Right renal cortex interstitium (tissue), 3 donors: ENCODE measurements at places on chromosomes 7 and 10.

DNA sequence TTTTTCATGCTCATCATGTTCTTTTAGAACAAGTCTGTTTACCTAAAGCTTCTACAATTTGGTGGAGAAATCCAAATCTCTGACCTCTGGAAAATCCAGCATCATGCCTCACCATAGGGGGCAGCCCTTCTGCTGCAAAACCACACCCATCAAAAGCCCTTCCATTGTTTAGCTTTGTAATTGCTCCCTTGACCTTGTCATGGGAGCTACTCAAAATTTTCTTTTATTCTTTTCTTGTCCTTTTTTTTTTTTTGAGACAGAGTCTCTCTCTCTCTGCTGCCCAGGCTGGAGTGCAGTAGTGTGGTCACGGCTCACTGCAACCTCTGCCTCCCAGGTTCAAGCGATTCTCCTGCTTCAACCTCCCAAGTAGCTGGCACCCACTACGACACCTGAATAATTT, 234.4 kb downstream of the NEBL start:
- no peak for DNase-seq

- no peak for DNase-seq
Measured at GRCh38 chr7:101201695-101202602, 1.1 kb upstream of the MOGAT3 start.

DNA sequence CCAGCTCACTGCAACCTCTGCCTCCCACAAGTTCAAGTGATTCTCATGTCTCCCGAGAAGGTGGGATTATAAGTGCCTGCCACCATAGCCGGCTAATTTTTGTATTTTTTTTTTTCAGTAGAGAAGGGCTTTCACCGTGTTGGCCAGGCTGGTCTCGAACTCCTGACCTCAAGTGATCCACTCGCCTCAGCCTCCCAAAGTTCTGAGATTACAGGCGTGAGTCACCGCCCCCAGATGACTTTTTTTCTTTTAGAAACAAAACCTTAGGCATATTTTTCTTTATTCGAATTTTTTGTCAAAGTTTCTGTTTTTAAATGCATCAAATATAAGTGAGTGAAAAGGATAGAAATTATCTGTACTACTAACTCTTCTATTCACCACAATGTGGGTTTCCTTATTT, 113.1 kb downstream of the LRRC4 start:
- no peak for DNase-seq

DNA sequence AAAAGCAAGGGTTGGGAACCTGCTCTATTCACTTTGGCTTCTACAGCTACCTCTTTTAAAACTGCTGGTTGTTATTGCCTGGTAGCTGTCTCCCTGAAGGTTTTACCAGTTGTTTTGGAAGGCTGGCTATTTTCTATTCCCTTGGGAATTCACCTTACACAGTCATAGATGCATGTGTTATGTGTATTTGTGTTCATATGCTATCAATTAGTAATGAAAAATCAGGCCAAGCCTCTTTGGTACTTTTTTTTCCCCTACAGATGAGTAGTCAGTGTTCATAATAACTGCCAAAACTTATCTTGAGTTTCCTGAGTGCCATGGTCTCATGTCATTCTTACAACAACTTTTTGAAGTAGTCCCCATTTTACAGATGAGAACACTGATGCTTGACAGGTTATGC, 738.0 kb upstream of the GALNT17 start:
- no peak for DNase-seq

- DNase-seq, result no peak
Measured at GRCh38 chr10:121127151-121127906, 276.2 kb downstream of the WDR11 start.

- DNase-seq, result no peak
Measured at GRCh38 chr10:72612203-72612826, 13.6 kb downstream of the MICU1 start.

- no peak for DNase-seq
Measured at GRCh38 chr7:200704-201103, 8.3 kb downstream of the FAM20C start.

GRCh38 chr10:43627942-43628341, 20.7 kb downstream of the ZNF32 start:
- DNase-seq, result no peak

GRCh38 chr10:80493522-80494051, 39.5 kb downstream of the TSPAN14 start:
- no peak for DNase-seq

DNA sequence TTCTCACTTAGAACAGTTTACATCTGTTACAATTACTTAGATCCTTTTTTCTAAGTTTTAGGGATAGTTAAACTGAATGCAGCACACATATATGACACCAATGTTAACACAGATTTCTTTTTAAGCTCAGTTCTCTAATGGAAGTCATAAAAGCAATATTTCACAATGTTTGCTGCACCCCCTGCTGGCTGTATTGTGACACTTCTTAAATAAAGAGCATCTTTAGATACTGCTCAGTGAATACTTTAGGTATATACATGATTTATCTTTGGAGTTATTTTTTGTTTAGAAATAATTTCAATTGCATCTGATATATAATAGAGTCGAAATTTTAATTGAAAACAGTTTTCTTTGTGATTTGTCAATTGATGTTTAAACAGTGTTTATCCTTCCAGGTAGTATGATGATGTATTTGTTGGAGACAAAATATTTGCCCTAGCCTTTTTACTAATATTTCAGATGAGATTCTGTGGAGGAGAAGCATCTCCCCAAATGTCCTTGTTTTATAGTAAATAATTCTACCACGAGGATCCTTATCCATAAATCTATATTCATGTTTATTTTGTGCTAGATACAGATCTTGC, 174.4 kb downstream of the ST7 start:
- peak; percentile 23 for DNase-seq

DNA sequence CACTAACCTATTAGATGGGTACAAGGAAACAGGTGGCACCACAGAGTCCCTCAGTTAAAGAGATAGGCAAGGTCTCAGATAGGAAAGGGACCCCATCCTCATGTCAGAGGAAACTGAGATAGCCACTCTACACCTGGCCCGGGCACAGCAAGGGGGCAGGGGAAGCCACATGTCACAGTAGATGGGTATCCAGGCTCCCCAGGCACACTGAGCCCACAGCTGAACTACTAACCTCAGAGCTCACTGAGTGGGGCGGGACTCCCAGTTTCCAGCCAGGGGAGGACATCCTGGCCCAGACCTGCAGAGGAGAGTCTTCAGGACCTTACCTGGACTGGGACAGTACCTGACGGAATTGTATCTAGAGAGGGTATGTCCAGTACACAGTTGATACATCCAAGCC, 3.7 kb upstream of the CDHR1 start:
- no peak for DNase-seq

DNA sequence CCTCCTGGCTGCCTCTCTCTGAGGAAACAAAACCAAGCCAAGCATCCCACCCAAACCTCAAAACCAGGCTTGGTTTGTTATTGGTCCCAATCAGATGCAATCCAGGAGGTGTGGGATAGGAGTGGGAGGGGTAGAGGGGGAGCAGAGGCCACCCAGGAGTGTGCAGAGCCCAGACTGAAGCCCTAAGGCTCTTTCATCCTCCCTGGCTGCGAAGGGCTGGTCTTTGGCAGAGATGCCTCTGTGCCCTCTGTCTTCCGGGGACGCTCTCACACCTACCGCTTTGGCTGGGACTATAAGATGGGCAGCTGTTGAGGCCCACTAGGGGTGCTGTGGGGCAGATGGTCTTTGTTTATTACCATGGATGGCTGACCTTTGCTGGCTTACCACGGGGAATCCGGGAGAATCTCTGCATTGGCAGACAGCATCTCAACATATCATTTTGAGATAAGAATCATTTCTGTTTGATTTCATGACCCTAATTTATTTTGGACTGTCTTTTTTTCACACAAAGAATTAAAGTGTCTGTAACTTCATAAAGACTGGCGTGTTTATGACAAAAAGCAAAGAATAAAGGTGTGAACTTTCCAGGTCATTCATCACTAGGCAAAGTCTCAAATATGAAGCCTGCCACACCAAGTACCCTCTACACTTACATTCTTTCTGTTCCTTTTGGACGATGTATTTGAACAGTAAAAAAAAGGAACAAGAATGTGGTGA, 6.5 kb upstream of the DENND2A start:
- no peak for DNase-seq

DNA sequence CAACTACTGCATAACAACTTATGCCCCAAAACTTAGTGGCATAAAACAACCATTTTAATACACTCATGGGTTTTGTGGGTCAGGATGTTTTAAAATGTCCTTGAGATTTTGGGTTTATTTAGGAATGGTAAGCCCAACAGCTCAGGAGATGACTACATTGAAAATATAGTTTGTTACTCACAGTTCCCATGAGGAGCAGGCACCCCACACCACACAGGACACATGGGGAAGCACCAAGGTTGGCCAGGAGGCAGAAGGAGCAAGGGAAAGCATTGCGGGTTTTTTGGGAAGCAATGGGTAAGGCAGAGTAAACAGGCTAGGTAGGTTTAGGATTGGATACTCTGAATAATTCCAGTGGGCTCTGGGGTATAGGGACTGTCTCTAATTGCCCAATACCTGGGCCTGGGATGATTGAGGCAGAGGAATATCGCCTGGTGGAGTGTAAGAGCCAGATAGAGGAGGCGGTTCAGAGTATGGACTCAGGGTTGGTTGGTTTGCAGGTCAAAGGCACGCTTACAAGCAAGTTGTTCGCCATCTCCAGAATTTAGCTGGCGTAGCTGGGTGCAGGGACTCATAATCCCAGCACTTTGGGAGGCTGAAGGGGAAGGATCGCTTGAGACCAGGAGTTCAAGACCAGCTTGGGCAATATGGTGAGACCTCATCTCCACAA, 10.0 kb upstream of the MARVELD1 start:
- DNase-seq, result no peak

GRCh38 chr10:53009961-53010907, 237.7 kb upstream of the MBL2 start:
- DNase-seq, result no peak

GRCh38 chr7:28542410-28542809, 130.1 kb downstream of the CREB5 start:
- DNase-seq, result no peak

DNA sequence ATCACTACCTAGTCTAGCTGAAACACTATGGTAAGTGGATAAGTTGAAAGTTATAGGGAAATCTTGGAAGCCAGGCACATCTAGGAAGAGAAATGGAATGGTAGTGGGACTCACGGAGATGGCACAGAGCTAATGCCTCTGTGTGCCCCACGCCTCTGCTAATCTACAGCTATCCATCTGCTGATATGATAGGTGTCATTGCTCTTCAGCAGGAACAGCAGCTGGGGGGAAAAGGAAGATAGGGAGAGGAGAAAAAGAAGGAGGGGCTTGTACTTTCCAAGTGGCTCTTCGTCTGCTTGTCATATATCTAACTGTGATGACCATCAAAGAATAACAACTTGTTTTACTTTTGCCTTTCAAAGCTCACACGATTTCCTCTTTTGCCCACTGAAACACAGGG, 1199.1 kb upstream of the SORCS1 start:
- DNase-seq, result no peak

DNA sequence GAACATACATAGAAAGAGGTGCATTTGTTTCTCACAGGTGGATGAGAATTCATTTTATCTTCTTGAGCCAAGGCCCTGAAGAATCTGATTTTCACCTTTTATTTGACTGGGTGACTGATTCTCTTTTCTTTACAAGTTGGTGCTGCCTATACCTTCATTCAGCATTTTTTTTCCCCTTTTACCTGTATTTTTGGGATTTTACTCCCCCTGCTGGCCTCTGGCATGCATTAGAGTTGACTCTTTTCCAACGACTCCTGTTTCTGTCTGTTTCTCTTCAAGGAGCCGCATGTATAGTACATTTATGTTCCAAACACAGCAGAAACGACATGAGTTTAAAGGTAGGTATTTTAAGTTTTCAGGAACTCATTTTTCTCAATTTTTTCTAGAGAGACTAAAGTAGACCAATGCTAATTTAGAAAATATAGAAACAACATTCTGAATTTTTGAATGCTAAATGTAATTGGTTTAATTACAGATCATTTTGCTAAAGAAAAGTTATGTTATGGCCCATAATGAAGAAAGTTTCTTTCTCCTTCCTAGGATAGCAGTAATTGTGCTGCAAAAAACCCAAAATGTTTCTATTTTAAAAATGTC, 149.8 kb upstream of the HDAC9 start:
- peak; percentile 41 for DNase-seq

GRCh38 chr10:24849051-24849450, 103.4 kb downstream of the PRTFDC1 start:
- DNase-seq, result no peak

DNA sequence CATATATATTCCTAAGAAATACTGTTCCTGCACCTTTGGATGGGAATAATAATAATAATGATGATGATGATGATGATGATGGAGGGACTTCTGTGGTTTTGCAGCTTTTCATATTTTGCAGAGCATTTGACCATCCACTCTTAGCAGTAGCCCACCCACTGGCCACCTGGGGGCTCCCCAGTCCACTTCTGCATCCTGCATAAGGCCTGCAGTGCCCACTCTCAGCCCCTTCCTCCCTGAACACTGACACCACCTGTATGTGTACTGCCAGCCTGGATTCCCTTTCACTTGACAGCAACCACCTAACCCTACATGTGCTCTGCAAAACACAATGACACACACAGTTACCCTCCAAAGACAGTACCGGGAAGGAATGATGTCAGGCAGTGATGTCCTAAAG, 131.4 kb downstream of the ADAM12 start:
- no peak for DNase-seq

- no peak for DNase-seq
Measured at GRCh38 chr10:63192826-63193225, 59.7 kb downstream of the NRBF2 start.

DNA sequence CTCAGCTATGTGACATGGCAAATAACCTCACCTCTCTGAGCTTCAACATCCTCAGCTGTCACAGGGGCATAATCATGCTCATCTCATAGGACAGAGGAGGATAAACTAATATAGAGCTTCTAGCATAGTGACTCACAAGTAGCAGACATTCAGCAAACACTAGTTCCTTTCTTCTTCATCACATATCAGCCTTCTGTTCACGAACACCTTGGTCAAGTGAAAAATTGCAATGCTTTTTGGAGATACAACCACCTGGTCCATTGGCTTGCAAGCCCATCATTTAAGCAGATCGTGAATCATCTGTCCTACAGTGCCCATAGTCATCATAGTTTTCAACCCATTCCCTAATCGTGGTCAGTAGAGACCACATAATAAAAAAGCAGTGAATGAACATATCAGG, 277.9 kb upstream of the YAE1 start:
- DNase-seq, result no peak

DNA sequence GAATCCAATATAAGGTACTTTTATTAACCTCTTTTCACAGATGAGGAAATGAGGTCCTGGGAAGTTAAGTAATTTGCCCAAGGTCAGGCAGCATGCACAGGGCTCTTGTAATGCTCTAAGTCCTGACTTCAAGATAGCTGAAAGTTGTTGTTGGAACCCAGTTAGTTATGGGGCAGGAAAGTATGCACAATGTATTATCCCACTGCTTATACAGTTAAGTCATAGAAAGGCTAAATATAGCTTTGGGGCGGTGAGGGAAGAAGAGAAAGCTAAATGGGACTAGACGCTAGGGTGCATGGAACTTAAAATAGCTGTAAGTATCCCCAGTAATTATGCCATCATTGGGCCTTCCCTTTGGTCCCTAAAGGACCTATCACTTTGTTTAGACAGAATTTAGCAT, 9.2 kb downstream of the GLCCI1 start:
- no peak for DNase-seq
